ENCODE measurements at places on chromosomes 3 and 15.

GRCh38 chr15:30941520-30941919, 37.8 kb downstream of the FAN1 start:
- no peak for DNase-seq

DNA sequence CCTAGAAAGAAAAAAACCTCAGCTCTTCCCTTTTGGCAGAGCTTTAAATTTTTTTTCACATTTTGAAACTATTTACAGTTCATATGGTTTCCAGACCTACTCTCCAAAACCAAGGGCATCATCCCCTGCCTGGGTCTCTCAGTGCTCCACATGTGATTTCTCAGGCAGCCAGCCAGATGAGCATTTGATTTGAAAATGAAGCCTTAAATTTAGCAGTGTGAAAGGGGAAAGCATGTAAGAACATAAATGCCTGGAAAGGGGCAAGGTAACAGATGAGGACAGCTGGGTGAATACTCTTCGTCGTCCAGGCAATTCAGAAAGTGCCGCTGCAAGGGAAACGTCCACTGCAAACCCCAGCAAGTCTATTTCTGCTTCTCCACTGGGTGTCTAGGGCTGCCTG, 94.8 kb downstream of the ATP8B4 start:
- no peak for DNase-seq

GRCh38 chr3:73586190-73586589, 38.6 kb downstream of the PDZRN3 start:
- DNase-seq = no peak

GRCh38 chr3:139491027-139491700, 14.8 kb upstream of the RBP2 start:
- no peak for DNase-seq

GRCh38 chr15:64739577-64740143, 35.7 kb downstream of the RBPMS2 start:
- DNase-seq = no peak

GRCh38 chr3:126523745-126524428, at the start of gene CHST13:
Gene CHST13 (plus strand): TSS chr3:126524155. CDS start chr3:126524333, 178 bp downstream.
- DNase-seq = no peak

DNA sequence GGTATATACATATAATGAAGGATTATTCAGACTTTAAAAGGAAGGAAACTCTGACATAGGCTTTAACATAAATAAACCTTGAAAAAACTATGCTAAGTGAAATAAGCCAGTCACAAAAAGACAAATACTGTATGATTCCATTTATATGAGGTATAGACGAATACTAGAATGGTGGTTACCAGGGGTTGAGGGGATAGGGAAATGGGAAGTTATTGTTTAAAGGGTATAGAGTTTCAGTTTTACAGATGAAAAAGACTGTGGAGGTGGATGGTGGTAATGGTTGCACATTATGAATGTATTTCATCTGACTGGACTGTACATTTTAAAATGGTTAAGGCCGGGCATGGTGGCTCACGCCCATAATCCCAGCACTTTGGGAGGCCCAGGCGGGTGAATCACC, 41.7 kb downstream of the FRMD5 start:
- no peak for DNase-seq

GRCh38 chr3:183099838-183100204, 525 bp upstream of the MCCC1 start:
- no peak for DNase-seq

DNA sequence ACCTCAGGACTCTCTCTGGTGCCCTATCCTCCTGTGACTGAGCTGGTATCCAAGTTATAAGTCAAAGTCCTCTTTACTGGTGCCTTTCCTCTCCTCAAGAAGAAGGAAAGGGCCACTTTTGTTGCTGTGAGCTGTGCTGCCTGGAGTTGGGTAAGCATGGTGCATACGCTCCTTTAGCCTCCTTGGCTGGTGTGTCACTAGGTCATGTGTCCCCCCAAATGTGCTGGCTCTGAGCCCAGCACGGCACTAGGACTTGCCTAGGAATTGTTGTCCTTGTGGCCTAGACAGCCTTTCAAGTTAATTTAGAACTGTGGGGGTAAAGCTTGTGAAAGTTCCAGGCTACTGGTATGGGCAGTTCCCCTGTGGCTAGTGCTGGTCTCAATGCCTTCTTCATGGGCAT, 113.8 kb downstream of the UBE2E2 start:
- DNase-seq = no peak

DNA sequence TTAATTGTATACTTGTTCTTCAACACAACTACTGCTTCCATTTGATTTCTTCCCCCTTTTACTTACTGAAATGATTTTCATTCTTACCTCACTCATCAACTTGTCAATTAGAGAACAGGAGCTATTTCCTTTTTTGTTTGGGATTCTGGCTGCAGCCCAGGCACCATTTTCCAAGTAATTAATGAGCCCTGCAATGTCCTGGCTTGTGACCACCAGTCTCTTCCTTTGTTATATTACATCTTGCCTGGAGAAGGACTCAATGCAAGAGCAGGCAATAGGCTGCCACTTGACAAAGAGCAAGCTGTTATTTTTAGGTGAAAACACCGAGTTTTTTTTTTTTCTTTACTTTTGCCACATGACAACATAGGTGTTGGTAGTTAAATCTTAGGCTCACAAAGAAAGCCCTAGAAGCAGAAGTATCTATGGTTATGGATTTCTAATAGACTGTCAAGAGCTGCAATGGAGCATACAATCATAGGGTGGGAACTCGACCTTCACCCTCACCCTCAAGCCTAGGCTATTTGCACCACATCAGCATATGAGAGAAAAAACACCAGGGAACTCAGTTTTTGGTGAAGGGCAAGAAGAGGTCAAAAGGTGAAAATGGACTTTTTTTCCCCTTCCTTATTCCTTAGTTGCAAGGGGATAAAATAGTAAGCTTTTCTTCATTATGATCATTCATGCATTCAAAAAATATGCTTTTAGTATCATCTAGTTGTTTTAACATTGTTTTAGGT, 114.9 kb downstream of the TNIK start:
- DNase-seq = no peak

GRCh38 chr3:58063022-58063815, 55.0 kb downstream of the FLNB start:
- no peak for DNase-seq

GRCh38 chr3:177461765-177462164, 264.5 kb upstream of the TBL1XR1 start:
- no peak for DNase-seq

GRCh38 chr3:134485075-134485717, 589 bp downstream of the ANAPC13 start:
- no peak for DNase-seq

GRCh38 chr3:170360466-170360865, 3.0 kb downstream of the SKIL start:
- no peak for DNase-seq

GRCh38 chr3:131981323-131981722, 53.5 kb downstream of the CPNE4 start:
- no peak for DNase-seq

All from stimulated activated CD8-positive, alpha-beta memory T cell treated with anti-CD3 and anti-CD28 coated beads, Interleukin-2, amount 100 ng/mL, for 1 hour (primary cell).